ENCODE measurements at places on chromosomes 12 and 14.

GRCh38 chr12:69821032-69821455, 4.0 kb upstream of the MYRFL start:
- no peak for DNase-seq

DNA sequence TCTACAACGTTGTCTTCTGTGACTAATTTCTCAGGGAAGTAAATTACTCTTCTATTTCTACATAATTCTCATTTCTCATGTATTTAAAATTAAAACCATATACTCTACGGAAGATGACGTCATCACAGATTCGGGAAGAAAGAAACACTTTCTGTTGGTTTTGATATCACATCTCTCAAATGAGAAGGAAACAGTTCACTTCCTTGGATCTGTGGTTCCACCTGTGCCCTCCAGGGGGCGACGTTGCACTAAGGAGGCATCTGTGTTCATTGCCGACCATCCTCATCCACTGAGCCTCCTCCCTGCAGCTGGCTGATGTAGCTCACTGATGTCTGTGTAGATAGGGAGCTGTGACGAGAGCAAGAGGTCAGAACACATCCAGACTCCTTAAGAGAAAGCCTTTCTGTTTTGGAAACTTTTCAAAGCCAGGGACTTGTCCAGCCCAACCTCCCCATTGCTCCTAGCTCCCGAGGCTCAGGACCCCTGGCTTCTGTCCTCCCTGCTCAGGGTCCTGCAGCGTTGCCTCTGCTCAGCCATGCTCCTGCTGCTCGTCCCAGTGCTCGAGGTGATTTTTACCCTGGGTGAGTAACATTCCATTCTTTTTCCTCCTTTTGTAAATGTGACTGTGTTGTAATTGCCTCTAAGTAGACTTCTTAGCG, 172.7 kb upstream of the OR4E1 start:
- no peak for DNase-seq

- DNase-seq, result no peak
Measured at GRCh38 chr14:71803539-71804260, 128.5 kb upstream of the RGS6 start.

DNA sequence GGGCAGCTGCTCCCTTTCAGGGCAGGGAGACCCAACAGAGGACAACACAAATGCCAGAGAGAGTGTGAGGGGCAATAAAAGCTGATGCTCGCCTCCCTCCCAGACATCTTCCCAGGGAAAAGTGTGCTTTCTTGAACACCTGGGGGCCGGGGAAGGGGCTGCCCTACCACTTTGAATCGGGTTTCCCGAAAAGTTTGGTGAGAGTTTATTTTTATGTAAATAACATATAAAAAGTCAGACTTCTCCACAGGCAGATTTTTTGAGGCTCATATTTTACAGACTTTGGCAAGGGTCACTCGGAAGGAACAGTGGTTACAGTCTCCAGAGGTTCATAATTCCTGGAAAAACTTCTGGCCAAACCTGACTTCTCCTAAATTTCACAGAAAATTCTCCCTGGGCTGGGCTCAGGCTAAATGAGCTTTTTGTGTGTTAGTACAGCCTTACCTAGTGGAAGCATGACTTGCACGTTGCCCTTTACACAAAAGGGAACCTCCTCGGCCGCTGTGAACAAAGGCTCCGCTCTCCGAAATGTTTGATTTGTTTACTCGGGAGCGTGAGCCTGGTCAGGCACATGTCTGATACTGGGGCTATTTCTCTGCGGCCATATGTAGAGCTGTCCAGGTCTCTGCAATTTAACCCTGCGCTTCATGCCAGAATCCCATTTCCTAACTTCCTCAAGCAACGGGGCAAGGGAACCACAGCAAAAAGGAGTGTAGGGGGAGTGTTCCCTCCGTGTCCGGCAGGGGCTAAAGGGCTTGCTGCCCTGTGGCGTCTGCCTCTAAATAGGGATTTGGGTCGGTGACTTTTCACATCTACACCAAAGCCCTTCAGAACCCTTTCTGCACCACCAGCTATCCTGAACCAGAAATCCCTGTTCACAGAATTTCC, 3.4 kb downstream of the RTL1 start:
- no peak for DNase-seq

GRCh38 chr14:94844593-94845152, 74.8 kb upstream of the GSC start:
- DNase-seq, result no peak

GRCh38 chr12:104282109-104282508, 21.4 kb upstream of the EID3 start:
- DNase-seq, result no peak

DNA sequence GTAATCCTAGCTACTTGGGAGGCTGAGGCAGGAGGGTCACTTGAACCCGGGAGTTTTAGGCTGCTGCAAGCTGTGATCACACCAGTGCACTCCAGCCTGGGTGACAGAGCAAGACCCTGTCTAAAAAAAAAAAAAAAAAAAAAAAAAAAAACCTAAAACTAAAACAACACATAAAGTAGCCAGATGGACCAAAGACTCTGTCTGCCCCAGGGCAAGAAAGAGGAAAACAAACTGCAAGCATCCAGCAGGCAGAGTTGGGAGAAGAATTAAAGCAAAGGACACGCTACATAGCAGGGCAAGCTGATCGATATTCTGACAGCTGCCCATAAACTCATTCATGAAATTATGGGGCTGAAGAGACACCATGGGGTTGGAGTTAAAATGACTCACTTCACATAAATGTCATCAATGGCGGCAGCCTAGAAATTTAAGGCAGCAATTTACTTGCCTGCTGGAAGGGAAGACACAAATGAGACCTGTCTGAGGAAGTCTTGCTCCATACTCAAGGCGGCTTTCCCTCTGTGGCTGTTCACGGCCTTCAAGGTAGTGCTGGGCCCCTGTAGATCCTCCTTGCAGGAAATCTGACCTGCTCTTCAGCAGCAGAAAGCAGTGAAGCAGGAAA, 259.1 kb upstream of the FKBP4 start:
- no peak for DNase-seq

- no peak for DNase-seq
Measured at GRCh38 chr12:26298785-26299621, 103.6 kb downstream of the SSPN start.

- no peak for DNase-seq
Measured at GRCh38 chr12:29133680-29134079, 15.4 kb upstream of the FAR2 start.
